ENCODE measurements at places on chromosomes 16 and 17. TPM values are rescaled to one million over a fixed set of nuclear protein-coding genes. Genes with fewer than 3 reads are reported as not detected.
A peak's percentile ranks its signal among the peaks of the same experiment; 100 is the strongest.

DNA sequence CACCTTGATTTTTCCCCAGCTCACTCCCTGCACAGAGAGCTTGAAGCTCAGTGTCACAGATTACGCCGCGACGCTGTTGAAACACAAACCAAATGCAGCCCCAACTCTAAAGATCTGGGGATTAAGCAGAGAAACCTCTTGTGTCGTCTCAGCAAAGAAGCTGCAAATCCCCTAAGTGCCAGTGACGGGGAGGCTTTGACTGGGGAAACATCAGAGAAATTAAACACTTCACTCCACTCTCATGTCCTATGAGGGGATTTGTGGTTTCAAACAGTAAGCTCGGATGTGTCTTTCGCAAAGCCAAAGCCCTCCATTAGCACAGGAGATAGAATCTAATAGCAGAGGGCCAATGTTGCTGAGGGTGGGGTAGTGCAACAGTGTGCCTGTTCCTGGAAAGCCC is 233.7 kb downstream of the HS3ST4 start:
- DNase-seq = no peak

CDRT15 gene
- not detected for total RNA-seq

GRCh38 chr16:84496991-84497390 is 7.5 kb downstream of the MEAK7 start:
- no peak for DNase-seq

DNA sequence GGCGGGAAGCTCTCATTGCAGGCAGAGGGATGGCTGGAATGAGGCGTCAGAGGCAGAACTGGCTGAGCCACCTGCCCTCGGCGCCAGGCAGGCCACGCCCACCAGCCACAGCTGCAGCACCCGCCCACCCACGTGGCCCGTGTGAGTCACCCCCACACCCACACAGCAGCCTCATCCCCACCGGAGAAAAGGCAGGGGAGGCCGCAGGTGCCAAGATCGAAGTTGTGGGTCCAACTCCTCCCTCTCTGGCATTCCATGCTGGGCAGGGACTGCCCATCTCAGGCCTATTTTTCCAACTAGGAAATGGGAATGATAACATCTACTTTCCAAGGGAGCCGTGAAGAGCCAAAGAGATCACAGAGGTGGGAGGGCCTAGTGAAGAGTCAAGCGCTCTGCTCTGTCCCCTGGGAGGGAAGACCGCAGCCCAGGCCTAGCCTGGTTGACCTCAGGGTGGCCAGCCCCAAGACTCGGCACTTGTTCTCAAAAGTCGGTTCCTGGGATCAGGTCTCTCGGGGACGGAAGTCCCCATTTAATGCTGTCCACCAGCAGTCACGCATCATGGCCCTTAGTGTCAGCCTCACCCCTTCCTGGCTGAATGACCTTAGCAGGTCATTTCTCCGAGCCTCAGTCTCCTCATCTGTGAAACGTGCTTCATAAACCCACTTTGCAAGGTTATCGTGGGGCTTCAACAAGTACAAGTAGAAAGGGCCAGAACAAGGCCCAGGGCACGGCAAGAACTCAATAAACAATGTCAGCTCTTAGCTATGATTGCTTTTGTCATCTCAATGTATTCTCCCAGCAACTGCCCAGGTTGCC is at the start of gene TRPV3:
Gene TRPV3, minus strand, starts transcription at position 45 of the 816 bp plus-strand sequence. CDS start 2,962 bp downstream, outside the sequence.
- peak; percentile 60 for DNase-seq

UNC13D gene
- not detected for total RNA-seq

CMTM1 gene
- total RNA-seq = 3.8 TPM

RPS2 gene
- total RNA-seq = 1,628 TPM

SPNS3 gene
- 0.05 TPM for total RNA-seq

DNA sequence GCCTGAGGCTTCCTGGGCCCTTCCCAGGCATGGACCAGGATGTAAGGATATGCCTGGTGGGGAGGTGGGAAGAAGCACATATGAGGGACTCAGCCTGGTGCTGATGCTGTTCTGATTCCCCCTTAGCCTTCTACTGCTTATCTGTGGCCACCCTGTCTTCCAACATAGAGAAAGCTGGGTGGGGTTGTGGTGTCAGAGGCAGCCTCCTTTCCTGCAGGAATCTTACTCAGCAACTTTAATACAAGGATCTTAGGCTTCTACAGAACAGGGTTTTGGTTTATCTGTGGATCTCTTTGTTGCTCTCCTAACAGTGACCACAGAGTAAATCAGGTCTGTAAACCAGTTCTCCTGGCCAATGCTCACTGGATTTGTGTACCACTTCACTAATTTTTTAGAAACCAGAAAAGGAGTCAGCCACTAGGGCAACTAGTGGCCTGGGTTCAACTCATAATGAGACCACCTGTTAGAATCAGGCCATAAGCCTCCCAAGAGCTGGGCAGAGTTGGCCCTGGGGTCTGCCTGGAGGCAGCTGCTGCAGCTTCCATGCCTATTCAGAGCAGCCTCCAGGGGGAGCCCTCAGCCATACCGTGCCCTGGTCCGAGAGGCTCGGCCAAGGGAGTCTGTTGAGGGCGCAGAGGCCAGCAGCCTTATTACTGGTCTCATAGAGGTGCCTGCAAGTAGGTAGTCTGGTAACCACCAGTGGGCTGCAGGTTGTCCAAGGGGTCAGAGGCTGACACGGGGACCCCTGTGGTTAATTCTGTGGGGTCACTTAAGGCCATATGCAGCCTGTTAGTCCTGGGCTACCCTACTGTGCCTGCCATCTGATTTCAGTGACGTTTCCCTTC is 7.1 kb downstream of the HAS3 start:
- DNase-seq = peak; percentile 47

GRCh38 chr16:62240722-62241121 is 204.5 kb upstream of the CDH8 start:
- no peak for DNase-seq

- DNase-seq = no peak
Measured at GRCh38 chr17:82446124-82446523, 4.4 kb downstream of the CYBC1 start.

DNA sequence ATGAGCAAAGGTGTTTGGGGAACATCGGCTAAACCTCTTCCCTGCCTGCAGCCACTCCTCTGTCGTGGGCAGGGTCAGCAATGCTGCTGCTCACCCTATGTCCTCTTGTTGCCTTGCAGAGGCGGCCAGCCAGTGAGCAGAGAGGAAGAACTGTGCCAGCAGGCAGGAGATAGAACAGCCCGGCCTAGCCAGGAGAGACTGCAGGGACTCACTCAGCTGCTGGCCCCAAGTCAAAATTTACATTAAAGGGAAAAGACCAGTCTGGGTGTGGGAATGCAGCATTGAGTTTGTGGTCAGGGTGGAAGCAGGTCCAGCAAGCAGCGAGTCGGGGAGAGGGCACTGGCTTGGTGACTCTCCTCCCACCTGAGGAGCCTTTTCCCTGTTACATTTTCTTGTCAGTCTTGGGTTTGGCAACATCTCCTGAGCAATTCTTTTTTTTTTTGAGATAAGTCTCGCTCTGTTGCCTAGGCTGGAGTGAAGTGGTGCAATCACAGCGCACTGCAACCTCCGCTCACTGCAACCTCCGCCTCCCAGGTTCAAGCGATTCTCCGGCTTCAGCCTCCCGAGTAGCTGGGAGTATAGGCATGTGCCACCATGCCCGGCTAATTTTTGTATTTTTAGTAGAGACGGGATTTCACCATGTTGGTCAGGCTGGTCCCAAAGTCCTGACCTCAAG is 22.7 kb downstream of the LIG3 start:
- DNase-seq = peak; percentile 9

HAP1 gene
- 0.07 TPM for total RNA-seq

GRCh38 chr17:9725575-9725974 is 65.8 kb downstream of the DHRS7C start:
- DNase-seq = peak; percentile 40

DNA sequence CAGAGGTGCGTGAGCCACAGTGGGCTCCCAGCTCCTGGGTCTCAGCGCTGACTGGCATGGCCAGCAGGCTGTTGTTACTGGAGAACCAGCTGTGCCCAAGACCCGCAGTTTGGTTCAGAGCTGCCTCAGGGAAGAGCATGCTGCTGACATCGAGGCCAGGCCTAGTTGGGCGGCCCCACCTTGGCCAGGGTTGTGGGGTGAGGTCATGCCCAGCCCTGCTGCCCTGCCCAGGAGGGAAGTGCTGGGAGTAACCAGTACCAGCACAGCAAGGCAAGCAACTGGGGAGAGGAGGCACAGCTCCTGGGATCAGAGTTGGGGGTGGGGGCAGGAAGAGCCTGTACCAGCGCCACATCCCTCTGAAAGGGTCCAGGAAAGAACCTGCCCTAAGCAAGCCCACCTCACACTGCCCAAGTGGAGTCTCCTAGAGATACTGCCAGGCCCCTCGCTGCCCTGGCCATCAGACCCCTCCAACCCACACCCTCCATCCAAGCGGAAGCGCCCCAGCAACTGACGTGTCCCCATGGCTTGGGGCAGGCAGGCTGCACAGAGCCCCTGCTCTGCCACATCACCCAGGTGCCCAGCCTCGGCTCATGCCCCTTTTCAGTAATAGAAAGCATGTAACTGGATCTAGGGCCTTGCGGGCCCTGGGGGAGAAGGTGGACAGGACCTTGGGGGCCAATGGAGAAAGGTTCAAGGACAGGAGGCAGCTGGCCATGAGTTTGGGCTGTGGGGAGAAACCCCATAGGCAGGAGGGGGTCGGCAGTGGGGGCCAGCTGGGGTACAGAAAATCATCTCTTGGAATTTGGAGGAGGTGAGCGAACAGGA is 990 bp downstream of the DOK4 start:
- no peak for DNase-seq

GRCh38 chr17:45218895-45219661 is 2.6 kb upstream of the FMNL1 start:
- DNase-seq = peak; percentile 72

BCKDK gene
- 52.8 TPM for total RNA-seq

GRCh38 chr17:57739402-57740234 is 5.5 kb downstream of the CCDC182 start:
- DNase-seq = peak; percentile 7

GRCh38 chr17:1047177-1047878 is 50.4 kb downstream of the TIMM22 start:
- DNase-seq = no peak

- DNase-seq = no peak
Measured at GRCh38 chr17:63598281-63598680, 2.4 kb upstream of the TACO1 start.

MINK1 gene
- total RNA-seq = 20.2 TPM

All from M059J (cell line).